AG04449 (cell line): ENCODE measurements at places on chromosomes 4 and X.
A peak's percentile ranks its signal among the peaks of the same experiment; 100 is the strongest.

GRCh38 chrX:108361316-108361715 is 76.9 kb downstream of the COL4A6 start:
- DNase-seq = no peak

GRCh38 chr4:77959566-77960338 is 97.1 kb downstream of the MRPL1 start:
- peak; percentile 5 for DNase-seq

DNA sequence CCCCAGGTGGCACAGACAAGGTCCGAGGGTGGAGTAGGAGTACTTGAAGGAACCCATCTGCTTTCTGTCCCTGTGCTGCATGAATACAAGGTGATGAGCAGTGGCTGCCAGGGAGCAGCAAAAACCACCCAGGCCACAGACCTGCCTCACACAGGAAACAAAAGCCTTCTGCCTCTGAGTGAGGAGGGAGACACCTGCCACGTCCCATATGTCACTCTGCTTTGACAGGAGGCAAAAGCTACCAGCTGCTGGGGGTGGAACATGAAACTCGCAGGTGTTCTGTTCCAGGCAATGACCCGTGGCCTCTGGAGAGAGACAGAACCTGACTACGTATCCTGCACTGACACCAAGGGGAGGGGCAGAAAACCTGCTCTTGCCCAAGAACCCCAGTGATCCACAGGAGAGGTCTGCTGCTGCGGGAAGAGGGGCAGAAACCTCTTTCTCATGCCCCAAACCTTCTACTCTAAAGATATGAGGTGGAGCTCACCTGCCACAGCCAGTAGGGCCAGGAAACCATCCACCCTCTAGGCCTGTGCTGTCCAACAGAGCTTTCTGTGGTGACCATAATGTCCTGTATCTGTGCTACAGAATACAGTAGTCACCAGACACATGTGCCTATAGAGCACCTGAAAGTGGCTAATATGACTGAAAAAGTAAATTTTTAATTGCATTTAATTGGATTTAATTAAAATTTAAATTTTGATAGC is 172.9 kb downstream of the PRDM5 start:
- no peak for DNase-seq

DNA sequence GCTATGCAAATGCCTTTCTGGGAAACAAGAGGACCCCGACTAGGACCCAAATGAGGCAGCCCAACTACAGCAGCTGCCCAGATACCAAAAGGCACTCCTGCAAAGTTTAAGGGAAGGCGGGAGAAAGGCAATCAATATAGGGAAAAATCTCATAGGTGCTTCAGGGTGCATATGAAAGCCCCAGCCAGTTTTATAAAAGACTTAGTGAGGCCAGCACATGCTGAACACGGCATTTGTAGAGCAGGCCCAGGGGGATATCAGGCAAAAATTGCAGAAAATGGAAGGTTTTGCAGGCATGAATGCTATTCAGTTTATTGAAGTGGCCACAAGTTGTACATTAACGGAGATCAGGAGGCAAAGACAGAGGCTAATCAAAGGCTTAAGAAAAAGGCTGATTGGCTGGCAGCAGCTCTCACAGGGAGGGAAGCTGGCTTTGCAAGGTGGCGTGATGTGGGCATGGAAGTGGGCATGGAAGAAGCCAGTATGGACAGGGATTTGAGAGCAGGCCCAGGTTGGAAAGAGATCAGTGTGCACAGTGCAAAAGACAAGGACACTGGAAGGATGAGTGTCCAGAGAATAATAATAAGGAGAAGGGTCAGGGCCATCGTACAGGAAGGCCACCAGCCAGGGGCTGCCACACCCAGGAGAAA is 37.7 kb upstream of the UGT2B7 start:
- no peak for DNase-seq

- DNase-seq = no peak
These were observed 1477.7 kb downstream of the RAPGEF2 start for GRCh38 chr4:160580581-160580980.

- no peak for DNase-seq
These were observed 302.4 kb upstream of the PRPS2 start for GRCh38 chrX:12488771-12489170.

- peak; percentile 77 for DNase-seq
These were observed 10.6 kb upstream of the PYURF start for GRCh38 chr4:88533937-88534750.

DNA sequence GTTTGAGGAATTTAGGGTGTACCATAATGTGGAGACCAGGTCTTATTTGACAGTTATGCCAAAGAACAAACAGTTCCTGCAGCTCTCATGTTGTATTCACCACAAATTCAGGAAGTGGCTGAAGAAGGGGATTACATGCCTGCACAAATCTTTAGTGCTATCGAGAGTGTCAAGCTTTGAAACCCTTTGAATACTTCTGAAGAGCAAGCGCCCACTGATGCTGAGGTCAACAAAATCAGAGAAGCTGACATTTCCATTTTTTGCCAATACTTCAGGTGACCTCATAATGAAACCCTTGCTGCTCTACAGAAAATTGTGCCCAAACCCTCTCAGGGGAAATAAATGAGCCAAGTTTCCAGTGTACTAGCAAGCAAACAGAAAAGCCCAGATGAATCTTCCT is 28.4 kb downstream of the PAK3 start:
- no peak for DNase-seq

GRCh38 chr4:94934864-94935263 is 177.1 kb downstream of the BMPR1B start:
- no peak for DNase-seq

DNA sequence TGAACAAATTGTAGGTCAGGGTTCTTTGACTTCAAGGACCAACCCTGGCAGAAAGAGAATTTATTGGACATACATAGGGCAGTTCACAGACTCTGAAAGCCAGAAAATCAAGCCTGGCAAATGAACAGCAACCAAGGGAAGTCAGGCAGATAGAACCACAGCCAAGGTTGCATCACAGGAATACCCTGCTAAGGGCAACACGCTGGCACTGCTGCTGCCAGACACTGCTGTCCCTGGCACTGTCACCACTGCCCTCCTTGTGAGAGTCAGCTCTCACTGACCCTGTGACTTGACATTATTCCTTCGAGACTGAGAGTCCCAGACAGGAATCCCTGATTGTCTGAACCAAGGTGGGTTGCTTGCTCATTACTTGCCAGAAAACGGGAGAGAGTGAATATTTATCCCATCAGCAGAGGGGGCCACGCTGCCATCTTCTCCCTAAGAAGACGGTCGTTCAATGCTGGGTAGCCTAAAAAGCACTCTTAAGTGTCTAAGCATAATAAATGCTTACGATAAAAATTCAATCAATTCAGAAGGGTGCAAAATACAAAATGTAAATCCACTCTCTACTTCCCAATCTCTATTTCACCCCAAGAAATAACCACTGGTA is 23.2 kb upstream of the PTTG2 start:
- DNase-seq = no peak

GRCh38 chrX:149948016-149948415 is 9.7 kb upstream of the EOLA2 start:
- no peak for DNase-seq

DNA sequence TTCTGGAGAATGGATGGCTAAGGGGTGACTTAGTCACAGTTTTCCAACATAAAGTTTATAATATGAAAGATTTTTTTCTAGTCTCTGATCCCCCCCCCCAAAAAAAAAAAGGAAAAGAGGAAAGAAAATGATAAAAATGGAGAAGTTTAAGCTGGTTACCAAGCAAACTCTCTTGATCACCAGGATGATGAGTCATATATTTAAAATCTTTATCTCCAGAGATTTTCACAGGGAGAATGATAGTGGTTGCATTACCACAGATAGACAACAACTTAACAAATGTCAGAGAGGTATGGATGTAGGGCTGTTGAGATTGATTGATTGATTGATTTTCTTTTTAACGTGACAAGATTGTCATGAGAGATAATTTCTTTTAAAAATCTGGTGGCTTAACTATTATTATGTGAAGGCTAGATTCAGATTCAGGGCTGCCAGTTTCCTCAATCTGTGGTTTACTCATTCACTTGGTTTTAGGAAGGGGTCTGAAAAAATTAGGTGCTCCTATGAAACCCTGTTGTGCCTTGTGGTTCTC is 13.3 kb upstream of the TEX13C start:
- no peak for DNase-seq

- DNase-seq = no peak
These were observed 45.7 kb upstream of the MID1 start for GRCh38 chrX:10666102-10666501.
